ENCODE measurements at places on chromosomes 6 and 20.

GRCh38 chr20:32560989-32561830 is 23.9 kb downstream of the NOL4L start:
- DNase-seq = no peak

DNA sequence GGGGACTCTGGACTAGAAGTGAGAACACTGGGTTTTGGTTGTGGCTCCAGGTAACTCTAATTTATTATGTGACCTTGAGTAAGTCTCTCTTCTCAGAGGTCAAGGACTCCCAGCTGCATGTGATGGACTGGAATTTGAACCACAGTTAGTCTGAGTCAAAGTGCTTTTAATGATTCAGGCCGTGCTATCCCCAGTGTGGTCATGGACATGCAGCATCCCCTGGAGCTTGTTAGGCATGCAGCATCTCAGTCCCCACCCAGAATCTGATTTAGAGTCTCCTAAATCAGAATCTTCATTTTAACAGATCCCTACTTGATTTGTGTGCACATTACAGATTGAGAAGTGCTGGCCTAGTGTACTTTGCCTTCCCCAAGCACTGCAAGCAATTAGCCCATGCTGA is 74.2 kb downstream of the TOX2 start:
- DNase-seq = no peak

DNA sequence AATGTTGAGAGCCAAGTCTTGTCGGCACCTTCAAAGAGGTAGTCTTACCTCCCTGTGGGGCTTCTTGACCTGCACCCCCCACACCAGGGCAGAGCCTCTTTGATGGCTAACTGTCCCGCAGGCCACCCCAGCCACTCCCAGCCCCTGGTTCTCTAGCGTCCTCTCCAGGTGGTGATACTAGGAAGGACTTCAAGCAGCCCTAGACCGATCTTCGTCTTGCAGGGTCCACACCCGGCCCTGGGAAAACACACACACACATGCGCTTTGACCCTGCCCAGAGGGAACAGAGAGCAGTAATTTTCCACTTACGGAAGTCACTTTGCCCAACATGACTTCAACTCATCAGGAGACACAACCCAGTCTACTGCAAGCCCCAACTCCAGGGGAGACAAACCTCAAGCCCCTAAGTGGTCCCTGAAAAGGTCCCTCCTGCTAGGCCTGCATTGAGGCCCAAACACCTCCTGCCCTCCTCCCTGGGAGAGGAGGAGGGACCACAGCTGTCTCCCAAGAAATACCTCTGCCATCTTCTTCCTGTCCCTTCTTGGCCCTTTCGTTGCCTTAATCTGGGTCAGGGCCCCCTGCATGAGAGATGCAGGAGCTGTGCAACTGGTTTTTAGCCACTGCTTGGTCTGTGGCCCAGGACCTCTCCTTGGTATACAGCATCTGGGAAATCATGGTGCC is 2.9 kb upstream of the BPIFB1 start:
- DNase-seq = no peak

DNA sequence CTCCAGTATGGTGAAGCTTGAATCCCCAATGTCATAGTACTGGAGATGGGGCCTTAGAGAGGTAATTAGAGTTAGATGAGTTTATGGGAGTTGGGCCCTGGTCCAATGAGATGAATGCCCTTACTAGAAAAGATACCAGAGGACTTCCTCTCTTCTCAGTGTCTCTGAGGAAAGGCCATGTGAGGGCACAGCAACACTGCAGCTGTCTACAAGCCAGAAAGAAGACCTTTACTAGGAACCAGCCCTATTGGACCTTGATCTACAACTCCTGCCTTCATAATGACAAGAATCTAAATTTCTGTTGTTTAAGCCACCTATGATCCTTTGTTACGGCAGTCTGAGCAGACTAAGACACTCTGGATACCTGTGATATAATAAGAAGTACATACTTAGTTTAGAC is 31.4 kb upstream of the AKAP7 start:
- no peak for DNase-seq

DNA sequence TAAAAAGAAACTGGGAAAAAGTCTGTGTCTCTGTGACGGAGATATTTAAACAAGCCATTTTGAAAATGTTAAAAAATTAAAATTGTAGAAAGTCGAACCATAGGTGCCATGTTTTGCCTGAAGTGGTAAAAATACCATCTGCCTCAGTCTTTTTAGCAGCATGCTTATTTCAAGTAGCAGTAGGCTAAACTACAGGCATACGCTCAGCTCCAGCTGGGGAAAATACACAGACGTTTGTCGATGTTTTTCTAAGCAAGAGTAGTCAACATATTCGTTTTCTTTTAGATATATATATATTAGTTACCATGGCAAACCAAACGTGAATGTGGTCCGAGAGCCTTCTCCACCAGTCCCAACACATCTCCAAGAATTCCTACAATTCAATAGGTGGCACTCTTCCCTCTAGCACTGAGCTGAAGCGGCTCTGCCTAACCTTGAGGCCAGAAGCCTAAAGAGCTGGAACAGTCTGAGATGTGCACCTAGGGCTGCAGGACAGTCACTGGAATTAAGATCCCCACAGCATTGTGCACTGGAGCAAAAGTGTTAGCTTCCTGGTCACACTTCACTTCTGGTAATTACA is 70.2 kb upstream of the BEND3 start:
- DNase-seq = no peak

DNA sequence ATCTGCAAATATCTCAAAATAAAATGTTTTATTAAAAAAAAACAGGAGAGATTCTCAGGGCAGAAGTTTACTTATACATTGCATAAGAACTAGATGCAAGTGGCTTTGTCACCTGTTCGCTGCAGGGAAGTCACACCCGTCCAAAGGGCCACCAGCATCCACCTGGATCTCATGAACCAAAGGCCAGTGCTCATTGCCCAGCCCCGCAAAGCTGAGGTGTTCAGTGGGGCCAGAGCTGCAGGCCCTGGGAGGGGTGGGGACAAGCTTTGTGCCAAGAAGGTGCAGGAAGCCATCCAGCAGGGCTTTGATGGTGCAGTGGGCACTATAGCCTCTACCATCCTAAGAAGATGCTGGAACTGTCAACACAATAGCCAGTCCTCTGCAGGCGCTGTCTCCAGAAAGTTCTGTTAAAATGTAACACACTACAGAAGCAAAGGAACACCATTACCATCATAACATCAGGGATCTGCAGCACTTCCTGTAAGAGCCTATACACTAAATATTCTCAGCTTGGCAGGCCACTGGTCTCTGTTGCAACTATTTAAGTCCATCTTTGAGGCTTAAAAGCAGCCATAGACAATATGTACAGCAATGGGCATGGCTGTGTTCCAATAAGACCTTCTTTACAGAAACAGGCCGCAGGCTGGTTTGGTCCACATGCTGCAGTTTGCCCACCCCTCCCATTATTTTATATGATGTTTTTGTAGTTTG is 15.7 kb upstream of the CD93 start:
- DNase-seq = no peak

- DNase-seq = no peak
Measured at GRCh38 chr6:121609281-121609680, 173.8 kb downstream of the GJA1 start.

DNA sequence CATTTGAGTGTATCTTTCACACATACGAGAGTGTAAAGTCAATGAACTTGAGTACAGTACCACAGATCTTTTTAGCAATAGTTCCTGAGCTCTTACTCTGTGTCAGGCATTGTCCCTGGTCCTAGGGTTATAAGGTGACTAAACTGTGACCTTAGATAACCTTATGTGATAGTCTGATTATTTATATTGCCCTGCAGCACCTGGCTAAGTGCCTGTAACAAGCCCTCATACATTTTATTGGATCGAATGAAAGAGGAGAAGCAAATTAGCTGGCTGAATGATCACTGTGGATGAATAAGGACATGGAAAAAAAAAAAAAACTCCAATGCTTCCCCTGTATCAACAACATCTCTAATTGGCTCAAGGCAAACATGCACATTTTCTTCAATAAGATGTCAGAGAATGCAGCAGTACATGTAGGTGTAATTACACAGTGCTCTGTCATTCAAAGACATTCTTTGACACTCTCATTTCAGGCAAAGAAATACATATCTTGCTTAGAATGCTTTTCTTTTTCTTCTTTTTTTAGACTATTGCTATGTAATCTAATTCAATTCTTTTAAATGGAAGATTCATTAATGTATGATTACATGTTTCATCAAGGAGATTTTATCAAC is 153.4 kb downstream of the PHACTR1 start:
- DNase-seq = no peak

GRCh38 chr20:33281550-33282146 is 1.4 kb upstream of the BPIFB1 start:
- no peak for DNase-seq

DNA sequence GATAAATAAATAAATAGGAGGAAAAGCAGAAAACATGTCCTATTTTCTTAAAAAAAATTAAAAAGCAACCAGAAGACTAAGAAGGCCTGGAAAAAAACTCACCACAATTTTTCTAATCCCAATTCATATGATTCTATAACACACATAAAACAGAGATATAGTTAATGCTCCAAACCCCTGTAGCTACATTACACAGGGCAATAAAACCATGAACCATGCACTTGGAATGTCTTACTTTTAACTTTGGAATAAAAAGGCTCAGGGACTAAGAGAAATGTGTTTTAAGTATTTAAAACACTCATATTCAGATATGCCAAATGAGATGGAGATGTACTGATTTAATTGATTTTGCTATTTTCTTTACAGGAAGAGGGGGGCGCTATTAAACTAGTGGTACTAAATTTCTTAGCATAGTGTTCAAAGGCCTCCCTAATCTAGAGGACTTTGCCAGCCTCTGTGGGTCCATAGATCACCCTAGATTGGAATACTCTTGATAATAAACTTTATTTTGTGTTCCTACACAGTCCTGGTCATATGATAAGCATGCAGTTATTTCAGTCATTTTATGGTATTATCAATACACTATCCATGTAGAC is 30.3 kb upstream of the GCM1 start:
- DNase-seq = no peak

- peak; percentile 87 for DNase-seq
Measured at GRCh38 chr6:167567142-167568033, 242.5 kb downstream of the TTLL2 start.

- DNase-seq = no peak
Measured at GRCh38 chr20:21251278-21251677, 51.9 kb upstream of the XRN2 start.

DNA sequence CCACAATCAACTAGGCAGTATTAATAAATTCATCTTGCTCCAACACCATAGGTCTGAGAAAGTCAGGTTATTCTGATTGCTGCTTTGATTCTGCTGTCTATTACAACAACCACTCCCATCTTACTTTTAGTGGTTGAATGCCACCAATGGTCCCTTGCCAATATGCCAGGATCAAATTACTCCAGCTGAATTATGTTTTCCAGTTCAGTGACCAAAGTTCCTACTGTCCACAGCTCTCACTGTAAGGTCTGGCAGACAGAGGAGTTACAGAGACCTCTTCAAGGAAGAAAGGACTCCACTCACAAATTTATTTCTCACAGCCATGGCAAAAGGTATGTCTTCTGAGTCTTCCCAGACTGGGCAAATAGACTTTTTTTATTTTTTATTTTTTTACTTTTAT is 557.0 kb downstream of the HAO1 start:
- DNase-seq = no peak

GRCh38 chr6:20559924-20560551 is 25.8 kb downstream of the CDKAL1 start:
- no peak for DNase-seq

GRCh38 chr6:128694303-128695009 is 174.1 kb upstream of the PTPRK start:
- no peak for DNase-seq

DNA sequence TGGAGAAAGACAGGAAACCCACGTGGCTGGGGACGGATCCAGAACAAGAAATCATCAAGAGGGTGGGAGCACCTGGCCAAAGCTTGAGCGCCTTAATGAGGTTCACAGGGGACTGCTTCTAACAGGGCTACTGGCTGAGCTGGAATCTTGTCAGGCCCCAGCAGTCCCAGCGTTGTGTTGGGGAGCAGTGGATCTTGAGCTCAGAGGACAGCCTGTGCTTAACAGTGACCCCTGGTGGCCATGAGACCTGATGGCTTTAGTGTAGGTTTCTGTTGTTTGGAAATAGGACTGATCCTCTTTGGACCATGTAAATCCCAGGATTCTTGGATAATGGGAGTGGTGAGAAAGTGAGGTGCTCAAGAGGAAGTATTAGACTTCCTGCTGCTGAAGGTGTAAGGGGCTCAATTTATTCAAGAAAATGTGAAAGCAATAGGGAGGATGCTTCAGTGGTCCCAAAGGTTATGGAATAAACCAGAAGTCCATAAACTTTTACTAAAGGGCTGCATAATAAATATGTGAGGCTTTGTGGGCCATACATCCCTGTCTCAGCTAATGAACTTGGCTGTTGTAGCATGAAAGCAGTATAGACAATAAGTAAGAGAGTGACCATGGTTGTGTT is 216.2 kb downstream of the NFATC2 start:
- DNase-seq = no peak

DNA sequence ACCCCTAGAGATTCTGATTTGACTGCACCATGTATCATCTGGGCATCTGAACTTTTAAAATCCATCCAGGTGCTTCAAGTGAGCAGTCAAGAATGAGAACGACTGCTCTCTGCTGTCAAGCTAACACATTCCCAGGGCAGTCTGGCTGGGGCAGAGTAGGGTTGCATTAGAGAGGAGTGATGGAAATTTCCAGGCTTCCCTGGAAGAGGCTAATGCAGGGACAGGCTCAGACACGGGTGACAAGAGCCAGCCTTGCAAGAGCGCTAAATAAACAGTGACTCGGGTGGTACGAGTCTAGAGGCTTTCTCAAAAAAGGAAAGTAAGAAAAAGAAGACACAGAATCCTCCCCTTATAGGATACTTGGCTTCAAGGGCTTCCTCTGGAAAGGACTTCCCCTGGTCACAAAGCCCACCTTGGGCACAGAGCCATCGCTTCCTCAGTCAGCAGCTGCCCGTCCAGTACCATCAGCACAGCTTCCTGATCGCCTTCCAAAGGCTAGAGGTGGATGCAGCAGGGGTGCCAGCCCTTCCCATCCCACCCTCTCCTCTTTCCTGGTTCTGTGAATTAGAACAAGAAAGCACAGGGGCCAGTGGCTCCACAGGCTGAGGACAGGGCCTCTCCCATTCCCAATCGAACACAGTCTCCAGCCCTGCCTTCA is 177.4 kb upstream of the RREB1 start:
- no peak for DNase-seq

GRCh38 chr20:64151633-64152530 is 12.4 kb upstream of the MYT1 start:
- no peak for DNase-seq

DNA sequence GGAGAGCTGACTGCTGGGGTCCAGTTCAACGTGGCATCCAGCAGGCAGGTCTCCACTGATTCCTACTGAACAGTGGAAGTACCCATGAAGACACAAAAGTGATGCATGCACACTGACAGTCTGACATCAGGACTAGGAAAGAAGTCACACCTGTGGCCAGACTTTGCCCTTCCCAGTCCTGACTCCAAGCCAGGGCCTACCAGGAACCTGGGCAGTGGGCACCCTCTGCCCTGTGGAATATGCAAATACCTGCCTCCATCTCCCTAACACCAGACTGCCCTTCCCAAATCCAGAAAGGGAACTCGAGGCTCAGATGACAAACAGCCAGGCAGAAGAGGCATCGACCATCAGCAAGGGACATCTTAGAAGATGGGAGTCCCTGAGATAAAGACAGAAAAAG is 50.9 kb downstream of the SLC23A2 start:
- DNase-seq = no peak

- DNase-seq = no peak
Measured at GRCh38 chr6:125983246-125983945, 2.9 kb upstream of the TRMT11 start.

- no peak for DNase-seq
Measured at GRCh38 chr20:24823176-24823784, 125.8 kb upstream of the CST7 start.

GRCh38 chr20:36115925-36116324 is 38.6 kb upstream of the EPB41L1 start:
- no peak for DNase-seq

GRCh38 chr20:46408281-46408731 is 1.9 kb upstream of the ELMO2 start:
- no peak for DNase-seq

Measured in psoas muscle (tissue), 8 donors.